ENCODE measurements at places on chromosomes 3 and 15.
A peak's percentile ranks its signal among the peaks of the same experiment; 100 is the strongest.

- DNase-seq, result peak; percentile 12
Measured at GRCh38 chr3:140469491-140469890, 208.4 kb upstream of the TRIM42 start.

- DNase-seq, result no peak
Measured at GRCh38 chr15:69080295-69081248, 66.1 kb downstream of the NOX5 start.

DNA sequence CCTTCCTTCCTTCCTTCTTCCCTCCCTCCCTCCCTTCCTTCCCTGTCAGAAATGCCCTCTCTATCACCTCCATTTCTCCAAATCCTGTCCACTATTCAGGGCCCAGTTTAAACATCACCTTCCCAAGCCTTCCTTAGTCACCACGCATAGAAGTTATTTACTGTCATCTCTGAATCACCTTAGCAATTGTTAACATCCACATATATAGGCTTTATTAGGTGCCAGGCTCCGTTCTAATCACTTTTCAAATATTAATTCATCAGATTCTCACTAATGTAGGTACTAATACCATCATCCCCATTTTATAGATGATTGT, 1.1 kb upstream of the MAGEF1 start:
- DNase-seq, result no peak

GRCh38 chr3:49028673-49029562, at the start of gene IMPDH2:
Gene IMPDH2 (minus strand): TSS chr3:49029398. CDS start chr3:49029350, 48 bp downstream.
- DNase-seq, result peak; percentile 79

GRCh38 chr15:69818529-69818928, 279.2 kb downstream of the TLE3 start:
- DNase-seq, result no peak
